ENCODE measurements at places on chromosomes 2 and 18.

DNA sequence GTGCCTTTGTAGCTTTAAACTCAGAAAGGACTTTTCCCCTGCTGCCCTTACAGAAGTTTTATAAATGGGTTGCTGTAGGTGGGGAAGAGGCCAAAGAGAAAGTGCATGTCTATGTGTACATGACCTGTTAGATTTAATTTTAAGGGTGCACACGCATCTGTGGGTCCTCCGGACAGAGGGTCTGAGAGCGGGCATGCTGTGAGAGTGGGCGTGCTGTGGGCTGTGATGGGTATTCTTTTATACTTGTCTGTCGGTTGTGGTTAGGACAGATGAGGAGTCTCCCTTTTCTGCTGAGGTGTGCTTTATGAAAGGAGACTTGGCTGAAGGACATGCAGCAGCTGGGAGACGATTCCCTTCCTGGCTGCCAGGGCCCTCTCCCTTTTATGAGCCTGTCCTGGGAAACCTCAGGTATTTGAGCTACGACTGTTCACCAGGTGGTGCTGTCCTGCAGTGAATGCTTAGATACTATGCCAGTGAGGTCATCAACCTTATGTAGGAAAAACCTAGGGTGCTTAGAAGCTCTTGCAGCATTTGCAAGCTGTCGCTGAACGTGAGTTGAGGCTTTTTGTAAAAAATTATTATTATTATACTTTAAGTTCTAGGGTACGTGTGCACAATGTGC lies 67.5 kb downstream of the TANC1 start:
- no peak for DNase-seq

DNA sequence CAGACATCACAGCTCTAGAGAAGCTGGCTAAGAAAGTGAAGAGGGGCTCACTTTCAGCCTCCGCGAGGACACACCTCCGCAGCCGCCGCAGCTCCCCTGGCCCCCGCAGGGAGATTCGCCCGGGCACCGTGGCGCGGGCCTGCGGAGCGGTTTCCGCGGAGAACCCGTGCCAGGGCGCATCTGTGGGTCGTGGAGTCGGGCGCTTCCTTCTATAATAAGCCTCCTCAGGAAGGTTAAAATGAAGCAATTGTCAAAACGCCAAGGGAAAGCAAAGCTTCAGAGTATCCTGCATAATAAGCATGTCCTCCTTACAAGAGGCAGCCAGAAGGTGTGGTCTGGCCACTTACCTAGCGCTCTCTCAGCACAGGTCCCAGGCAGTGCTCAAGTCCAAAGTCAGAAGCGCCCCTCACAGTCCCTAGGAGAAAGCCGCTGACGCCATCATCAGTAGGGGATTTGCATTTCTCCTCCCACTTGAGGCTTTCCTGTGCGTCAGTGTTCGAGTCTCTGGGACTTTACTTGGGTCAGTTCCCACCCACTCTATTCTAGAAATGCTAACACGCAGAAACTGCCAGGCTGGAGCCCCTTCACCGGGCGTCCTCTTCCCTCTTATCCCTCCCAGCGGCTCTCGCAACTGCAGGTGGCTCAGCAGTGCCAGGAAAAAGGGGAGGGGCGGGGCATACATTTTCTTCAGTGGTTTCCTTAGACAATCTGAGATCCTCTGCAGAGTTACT lies at the start of gene STAT4:
Gene STAT4, minus strand, starts transcription at position 395 of the 731 bp plus-strand sequence. CDS start 2,791 bp downstream, outside the sequence.
- peak; percentile 73 for DNase-seq

DNA sequence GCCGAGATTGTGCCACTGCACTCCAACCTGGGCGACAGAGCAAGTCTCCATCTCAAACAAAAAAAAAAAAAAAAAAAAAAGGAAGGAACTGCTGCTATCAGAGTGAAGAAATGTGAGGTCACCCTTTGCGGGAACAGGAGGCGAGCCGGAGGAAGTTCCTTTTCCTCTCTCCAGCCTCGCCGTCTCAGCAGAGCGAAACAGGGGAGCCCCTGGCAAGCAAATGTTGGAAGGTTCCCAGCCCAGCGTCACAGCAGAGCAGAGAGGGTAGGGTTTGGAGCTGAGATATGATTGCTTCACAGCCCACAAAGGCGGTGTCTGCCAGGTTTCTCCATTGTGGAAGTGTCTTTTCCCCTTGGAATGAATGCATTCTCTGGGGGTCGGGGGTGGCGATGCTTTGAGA lies 28.5 kb downstream of the SLC20A1 start:
- DNase-seq = no peak

DNA sequence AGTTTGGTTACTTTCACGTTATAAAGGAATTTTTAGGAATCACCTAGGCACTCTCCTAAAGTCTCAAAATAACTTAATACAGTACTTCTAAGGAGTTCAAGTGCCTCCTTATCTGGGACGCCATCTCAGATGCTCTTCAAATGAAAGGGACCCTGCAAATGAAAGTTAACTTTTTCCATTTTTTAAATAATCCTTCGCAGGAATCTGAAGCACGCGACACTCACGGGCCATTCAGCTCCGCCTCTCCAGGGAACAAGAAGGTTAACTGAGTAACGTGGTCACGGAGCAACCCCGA lies 537 bp upstream of the ZC3H15 start:
- DNase-seq = no peak

- DNase-seq = no peak
Measured at GRCh38 chr2:11901351-11902069, 155.1 kb downstream of the LPIN1 start.

GRCh38 chr18:79242246-79242645 lies 153.5 kb upstream of the NFATC1 start:
- no peak for DNase-seq

- DNase-seq = no peak
Measured at GRCh38 chr2:26913606-26913998, 56.8 kb upstream of the MAPRE3 start.

- no peak for DNase-seq
Measured at GRCh38 chr18:50697509-50697908, 122.3 kb downstream of the MRO start.

DNA sequence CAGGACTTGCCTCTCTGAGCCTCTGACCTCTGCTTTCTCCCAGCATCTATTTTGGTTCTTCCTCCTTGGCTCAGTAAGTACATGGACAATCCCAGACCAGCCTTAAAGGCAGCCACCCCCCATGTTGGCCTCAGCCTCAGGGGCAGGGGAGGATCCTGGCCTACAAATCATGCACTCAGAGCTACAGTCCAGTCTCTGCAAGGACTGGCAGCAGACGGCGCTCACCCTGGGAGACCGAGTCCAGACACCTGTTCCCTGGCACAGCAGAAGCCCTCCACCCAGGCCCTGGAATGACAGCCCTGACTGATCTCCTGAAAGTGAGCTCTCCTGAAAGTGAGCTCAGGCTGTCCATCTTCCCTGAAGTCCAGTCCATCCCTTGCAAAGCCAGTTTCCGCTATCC lies 25.7 kb upstream of the PTPN4 start:
- DNase-seq = no peak

GRCh38 chr2:195304310-195304709 lies 352.7 kb upstream of the SLC39A10 start:
- DNase-seq = no peak

DNA sequence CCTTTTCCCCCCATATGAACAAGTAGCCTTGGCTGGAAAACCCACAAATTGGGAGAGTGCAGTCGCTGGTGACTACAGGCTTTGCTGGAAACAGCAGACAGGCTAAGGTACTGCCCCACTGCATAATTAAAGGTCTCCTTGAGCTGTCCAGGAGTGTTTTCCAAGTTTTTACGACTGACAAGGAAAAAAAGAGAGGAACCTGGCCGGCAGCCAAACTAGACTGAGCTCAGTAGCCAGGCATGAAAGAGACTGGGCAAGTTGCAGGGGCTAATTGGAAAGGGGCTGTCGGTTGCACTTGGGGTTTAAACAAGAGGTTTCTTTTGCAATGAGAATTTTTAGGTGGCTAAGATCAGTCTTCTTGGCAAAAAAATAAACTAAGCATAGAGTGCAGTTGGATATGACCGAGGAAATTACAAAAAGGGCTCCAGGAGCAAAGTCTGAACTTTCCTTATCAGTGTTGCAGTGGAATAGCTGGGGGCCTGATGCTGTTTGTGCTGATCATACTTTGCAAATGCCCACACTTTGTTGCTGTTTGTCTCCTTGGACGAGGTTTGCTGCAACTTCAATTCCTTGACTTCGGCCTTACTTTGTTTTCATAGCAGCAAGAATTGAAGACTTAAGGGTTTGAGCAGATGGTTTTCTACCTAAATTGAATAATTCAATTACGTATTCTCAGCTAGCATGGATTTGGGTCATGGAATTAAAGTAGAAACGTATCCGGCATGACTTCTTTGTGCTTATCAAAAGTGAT lies 2.1 kb downstream of the GULP1 start:
- no peak for DNase-seq

- DNase-seq = no peak
Measured at GRCh38 chr2:181421131-181421458, 36.1 kb upstream of the ITGA4 start.

GRCh38 chr2:240424341-240425235 lies 10.9 kb upstream of the GPC1 start:
- DNase-seq = no peak

DNA sequence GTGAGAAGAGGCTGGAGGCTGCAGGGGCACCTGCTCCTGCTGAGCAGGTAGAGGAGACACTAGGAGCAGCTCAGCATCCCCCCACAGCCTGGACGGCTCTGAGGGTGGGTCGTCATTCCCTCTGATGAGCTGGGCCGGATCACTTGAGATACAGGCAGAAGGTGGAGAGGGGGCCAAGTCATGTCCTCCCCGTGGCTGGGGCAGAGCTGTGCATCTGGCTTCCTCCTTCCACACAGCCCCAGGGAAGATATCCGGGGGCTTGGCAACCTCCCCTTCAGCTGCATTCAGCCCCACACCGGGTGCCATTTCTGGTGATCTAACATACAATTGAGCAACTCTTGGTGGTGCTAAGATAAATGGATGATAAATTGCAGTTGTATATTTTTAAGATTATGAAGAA lies 236.9 kb downstream of the LDLRAD4 start:
- no peak for DNase-seq

DNA sequence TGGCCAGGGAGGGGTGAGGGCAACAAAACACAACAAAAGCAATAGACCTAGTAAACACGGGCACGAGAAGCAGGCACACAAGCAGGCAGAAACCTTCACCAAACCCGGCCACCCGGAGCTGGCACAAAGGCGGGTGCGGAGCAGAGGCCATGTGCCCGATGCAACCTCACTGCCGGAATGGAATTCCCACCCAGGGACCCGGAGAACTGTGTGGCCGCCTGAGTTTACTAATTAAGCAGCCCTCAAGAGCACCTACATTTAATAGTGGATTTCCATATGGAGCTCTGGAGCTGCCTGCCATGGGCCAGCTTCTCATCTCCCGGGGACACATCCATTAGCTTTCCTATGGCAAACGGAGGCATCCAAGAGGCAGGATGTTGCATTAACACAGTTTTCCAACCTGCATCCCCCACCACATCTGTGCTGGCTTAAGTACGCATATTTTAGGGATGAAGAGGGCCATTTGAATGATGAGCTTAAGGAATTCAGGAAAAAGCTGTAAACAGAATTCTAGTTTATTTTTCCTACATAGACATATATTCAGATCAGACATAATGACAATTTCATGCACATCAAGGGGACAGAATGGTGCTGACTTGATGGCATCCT lies 104.5 kb upstream of the SMIM21 start:
- no peak for DNase-seq

DNA sequence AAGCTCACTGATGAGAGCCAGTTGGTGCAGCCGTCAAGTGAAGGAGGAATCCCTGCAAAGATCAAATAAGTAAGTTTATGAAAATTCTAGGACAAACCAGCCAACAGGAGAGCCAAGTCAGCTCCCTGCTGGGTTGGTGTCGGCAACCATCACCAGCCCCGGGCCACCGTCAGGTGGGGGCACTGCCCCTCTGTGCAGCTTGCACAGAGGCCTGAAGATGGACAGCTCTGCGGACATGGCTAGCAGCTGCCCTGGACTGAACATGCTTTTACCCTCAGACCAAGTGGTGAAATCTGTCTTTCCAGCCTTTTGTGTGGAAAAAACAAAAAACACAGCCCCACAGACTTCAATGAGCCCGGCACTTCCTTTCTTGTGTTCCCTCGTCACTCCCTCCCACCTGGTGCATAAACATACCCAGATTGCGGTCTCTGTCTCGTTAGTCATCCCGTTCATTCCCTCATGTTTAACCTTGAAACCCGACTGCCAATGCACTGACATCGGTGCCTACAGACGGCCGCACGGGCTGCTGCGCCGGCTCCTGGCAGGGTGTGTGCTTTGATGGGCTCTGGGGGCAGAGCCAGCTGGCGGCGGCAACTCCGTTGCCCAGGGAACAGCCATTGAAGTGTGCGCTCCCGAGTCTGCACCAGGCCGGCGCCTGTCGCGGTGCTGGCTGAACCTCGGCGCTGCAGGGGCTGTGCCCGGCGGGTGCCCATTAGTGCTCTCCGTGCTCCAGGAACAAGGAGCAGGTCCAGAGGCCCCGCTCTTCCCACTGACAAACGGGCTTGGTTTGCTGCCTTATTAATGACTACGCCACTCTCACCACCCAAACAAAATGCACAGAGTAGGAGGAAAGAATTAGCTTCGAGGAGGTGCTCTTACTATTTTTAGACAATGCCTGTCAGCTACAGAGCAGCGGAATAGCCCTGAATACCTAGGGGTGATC lies 95.3 kb downstream of the EIPR1 start:
- no peak for DNase-seq

- DNase-seq = no peak
Measured at GRCh38 chr2:142535311-142535710, 342.2 kb upstream of the KYNU start.

- peak; percentile 18 for DNase-seq
Measured at GRCh38 chr2:117470311-117471095, 344.0 kb upstream of the DDX18 start.

- no peak for DNase-seq
Measured at GRCh38 chr2:212535996-212536816, 2.4 kb downstream of the ERBB4 start.

DNA sequence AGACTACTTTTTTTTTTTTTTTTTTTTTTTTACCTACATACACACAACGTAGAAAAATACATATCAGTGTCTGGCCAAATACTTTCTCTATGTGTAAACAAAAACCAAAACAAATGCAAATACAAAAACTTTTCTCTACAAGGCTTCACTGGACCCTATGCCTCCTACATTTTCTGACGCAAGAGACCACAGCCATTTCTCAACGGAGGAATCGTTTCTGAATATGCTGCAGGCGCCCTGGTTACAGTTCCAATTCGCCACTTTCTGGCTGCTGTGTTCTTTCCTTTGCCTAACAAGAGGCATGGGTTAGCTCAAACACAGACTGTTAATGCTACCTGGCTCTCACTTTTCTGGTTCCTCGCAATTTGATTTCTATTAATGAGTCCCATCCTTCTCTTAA lies 96.4 kb downstream of the EPB41L3 start:
- DNase-seq = no peak

- no peak for DNase-seq
Measured at GRCh38 chr2:42372474-42373200, 11.6 kb upstream of the COX7A2L start.

DNA sequence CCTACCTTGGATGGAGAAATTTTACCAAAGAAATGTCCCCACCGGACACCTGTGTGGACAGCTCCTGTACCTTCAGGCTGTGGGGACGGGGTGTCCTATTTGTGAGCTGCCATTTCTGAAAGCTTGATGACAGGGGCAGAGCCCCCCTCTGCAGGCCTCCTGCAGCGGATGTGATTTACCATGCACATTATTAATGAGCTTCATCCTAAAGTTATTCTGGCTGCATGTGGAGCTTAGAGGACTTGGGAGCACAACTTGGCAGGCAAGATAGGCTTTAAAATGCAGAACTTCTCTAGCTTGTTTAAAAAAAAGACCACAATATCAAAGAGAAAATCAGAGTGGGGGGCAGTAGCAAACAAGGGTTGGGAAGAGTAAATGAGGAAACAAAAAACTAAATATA lies 350.0 kb upstream of the KLHL29 start:
- no peak for DNase-seq

- no peak for DNase-seq
Measured at GRCh38 chr18:41357708-41358107, 597.3 kb upstream of the PIK3C3 start.
